Central memory CD8-positive, alpha-beta T cell (primary cell): ENCODE measurements at places on chromosomes 5 and 9.

GRCh38 chr9:97852399-97853055 is 499 bp upstream of the FOXE1 start:
- H3K4me1 ChIP-seq = peaks cover 14% of the 10 kb centered on the region
- no peak overlapping the region for H3K27ac ChIP-seq
- peaks cover 5% of the 10 kb centered on the region for H3K36me3 ChIP-seq

GRCh38 chr5:34001241-34001841 is 6.5 kb downstream of the AMACR start:
- H3K36me3 ChIP-seq = peaks cover 11% of the 10 kb centered on the region
- peaks cover 10% of the 10 kb centered on the region for H3K4me1 ChIP-seq
- no peak overlapping the region for H3K27ac ChIP-seq

GRCh38 chr5:7871653-7872052 is 2.7 kb downstream of the MTRR start:
- peaks cover 31% of the 10 kb centered on the region for H3K36me3 ChIP-seq
- H3K4me3 ChIP-seq = peak overlapping the region; percentile 92
- no peak for DNase-seq
- H3K4me1 ChIP-seq = peaks cover 70% of the 10 kb centered on the region
- H3K27ac ChIP-seq = peak overlapping the region; percentile 88

DNA sequence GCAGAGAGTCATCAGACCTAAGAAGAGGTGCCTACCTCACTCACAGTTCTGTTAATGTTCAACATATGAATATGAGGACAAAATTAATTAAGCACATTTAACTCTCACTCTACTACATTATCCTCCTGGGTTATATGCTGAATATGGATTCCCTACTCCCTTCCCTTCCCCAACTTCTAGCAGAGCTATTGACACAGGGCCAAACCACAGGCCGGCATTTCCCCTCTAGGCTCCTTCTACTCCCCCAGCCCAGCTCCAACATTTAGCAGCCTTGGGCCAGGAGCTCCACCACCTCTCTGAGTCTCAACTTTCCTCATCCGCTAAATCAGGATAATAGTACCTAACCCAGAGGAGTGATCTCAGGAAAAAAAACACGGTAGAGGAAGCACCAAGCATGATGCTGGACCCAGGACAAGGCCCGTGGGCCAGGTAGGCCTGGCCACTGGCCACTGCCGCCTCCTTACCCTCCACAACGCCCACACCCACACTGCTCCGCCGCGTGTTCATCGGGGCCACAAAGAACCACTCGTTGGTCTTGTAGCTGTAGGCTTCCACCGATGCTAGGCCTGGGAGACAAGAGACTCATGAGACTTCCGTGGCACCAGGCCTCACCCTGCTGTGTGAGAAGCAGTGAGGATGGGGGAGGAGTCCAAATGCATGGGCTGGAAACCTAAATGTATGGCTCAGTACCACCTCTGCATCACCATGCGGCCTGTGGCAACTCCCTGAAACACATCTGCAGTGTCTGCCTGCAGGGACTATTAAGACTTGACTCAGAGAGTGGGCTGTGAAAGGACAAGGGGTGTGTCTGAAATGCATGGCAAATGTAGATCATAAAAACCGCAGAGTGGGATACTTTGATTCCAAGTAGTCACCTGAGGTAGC is 98.8 kb downstream of the KLHL3 start:
- no peaks in the 10 kb centered on the region for H3K4me1 ChIP-seq
- H3K4me3 ChIP-seq = no peak overlapping the region
- peaks cover 3% of the 10 kb centered on the region for H3K36me3 ChIP-seq
- H3K27ac ChIP-seq = no peak overlapping the region
- no peak for DNase-seq

- DNase-seq = no peak
- no peaks in the 10 kb centered on the region for H3K27me3 ChIP-seq
- H3K4me3 ChIP-seq = no peak overlapping the region
- H3K27ac ChIP-seq = no peak overlapping the region
Measured at GRCh38 chr5:15285901-15286583, 213.9 kb upstream of the FBXL7 start.

- H3K36me3 ChIP-seq = no peaks in the 10 kb centered on the region
- H3K27me3 ChIP-seq = no peaks in the 10 kb centered on the region
- peaks cover 5% of the 10 kb centered on the region for H3K4me1 ChIP-seq
- DNase-seq = no peak
- H3K4me3 ChIP-seq = no peak overlapping the region
- no peak overlapping the region for H3K27ac ChIP-seq
Measured at GRCh38 chr5:126358525-126358924, 64.7 kb upstream of the GRAMD2B start.

GRCh38 chr5:148014276-148014675 is 49.5 kb upstream of the SPINK5 start:
- H3K4me1 ChIP-seq = no peaks in the 10 kb centered on the region
- no peak overlapping the region for H3K4me3 ChIP-seq
- no peaks in the 10 kb centered on the region for H3K27me3 ChIP-seq

GRCh38 chr9:122367065-122367464 is 3.8 kb upstream of the PTGS1 start:
- H3K36me3 ChIP-seq = no peaks in the 10 kb centered on the region
- H3K27me3 ChIP-seq = peaks cover 19% of the 10 kb centered on the region
- H3K27ac ChIP-seq = no peak overlapping the region
- H3K4me3 ChIP-seq = no peak overlapping the region
- peaks cover 7% of the 10 kb centered on the region for H3K4me1 ChIP-seq

DNA sequence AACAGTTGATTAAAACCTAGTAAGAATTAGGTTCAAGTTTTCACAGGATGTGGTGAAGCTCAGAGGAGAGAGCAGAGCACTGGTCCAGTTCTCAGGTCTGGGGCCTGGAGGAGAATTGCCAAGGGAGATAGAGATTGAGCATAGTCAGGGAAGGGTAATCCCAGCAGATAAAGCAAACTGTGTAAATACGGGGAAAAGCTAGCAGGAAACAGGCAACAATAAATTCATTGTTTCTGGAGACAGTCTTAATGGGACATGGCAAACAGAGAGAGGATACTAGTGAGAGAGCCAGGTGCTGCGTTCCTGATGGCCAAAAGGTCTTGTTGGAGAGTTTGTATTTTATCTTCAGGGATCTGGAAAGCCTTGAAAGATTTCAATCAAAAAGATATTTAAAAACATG is 333.0 kb downstream of the PDE4D start:
- H3K4me1 ChIP-seq = no peaks in the 10 kb centered on the region
- no peaks in the 10 kb centered on the region for H3K27me3 ChIP-seq
- H3K27ac ChIP-seq = no peak overlapping the region
- no peak for DNase-seq
- no peak overlapping the region for H3K4me3 ChIP-seq

DNA sequence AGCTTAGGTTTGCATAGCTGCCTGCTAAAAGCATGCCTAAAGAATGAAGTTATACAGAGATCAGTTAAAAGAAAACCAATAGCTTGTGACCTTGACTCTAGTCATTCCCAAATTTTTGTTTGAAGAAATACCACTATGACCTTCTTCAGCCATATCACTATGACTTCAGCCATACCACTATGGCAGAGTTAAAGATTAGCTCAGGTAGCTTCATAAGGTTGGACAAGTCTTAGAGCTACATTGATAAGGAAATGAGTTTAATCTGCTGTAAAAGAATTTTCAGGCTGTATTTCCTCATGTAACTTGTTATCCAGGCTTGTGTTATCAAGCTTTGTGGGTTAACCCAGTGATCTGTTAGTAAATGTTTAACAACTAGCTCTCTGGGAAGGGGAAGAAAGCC is 30.7 kb downstream of the C6 start:
- H3K36me3 ChIP-seq = no peaks in the 10 kb centered on the region
- no peaks in the 10 kb centered on the region for H3K4me1 ChIP-seq
- no peak for DNase-seq

GRCh38 chr9:6405371-6405770 is 7.6 kb upstream of the UHRF2 start:
- H3K27ac ChIP-seq = no peak overlapping the region
- H3K4me1 ChIP-seq = no peaks in the 10 kb centered on the region
- H3K36me3 ChIP-seq = no peaks in the 10 kb centered on the region

DNA sequence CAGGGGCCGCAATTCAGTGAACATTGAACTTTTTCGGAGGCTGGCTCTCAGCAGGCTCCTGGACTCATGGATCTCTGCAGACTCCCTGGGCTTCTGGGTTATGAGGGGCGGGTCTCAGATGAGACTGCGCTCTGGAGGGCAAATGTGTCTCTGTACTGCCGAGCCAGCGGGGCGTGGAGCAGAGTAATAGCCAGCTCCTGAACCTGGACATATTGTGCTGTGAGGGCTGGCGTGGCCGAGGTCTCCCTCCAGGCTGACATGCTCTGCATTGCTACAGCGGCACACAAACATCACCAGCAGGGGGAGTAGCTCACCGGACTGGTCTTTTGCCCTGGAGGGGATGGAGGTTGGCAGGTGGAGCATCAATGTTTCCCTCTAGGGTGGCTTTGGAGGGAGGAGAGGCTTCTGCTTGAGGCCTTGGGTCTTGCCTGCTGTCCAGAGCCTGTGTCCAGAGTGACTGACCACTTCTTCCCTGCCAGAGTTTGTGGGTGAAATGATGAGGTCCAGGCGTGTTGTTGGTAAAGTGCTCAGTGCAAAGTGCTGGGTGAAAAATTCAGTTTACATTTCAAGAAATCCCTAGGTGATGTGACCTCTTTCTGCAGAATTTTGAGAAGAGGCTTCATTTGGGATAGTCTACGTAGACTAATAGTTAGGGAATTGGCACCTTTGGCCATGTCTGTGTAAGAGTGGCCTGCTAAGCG is 10.9 kb upstream of the GADD45G start:
- H3K27me3 ChIP-seq = peaks cover 52% of the 10 kb centered on the region
- H3K27ac ChIP-seq = no peak overlapping the region
- H3K4me3 ChIP-seq = no peak overlapping the region
- no peaks in the 10 kb centered on the region for H3K36me3 ChIP-seq
- DNase-seq = no peak

DNA sequence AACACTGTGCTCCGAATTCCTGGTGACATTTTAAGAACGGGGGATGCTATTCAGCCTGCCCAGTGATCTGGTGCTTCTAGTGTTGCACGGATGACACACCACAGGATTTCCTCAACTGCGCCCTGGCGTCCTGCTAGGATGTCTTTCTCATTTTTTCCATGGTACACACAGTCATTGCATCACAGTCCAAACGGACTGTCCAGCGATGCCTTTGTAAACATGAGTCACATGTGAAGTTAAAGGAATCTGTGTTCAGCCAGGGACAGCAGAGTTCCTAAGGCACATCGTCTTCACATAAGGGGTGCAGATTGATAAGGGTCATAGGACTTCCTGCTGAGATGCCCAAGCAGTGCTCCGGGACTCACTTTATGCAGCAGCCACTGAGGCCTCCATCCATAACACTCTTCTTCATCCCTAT is 9.3 kb upstream of the PTPN3 start:
- no peak for DNase-seq
- no peaks in the 10 kb centered on the region for H3K4me1 ChIP-seq
- H3K36me3 ChIP-seq = no peaks in the 10 kb centered on the region
- peaks cover 9% of the 10 kb centered on the region for H3K27me3 ChIP-seq
- no peak overlapping the region for H3K4me3 ChIP-seq

- no peak overlapping the region for H3K4me3 ChIP-seq
- H3K27me3 ChIP-seq = no peaks in the 10 kb centered on the region
- H3K27ac ChIP-seq = no peak overlapping the region
- H3K4me1 ChIP-seq = peaks cover 9% of the 10 kb centered on the region
Measured at GRCh38 chr5:5454391-5454790, 31.9 kb downstream of the ICE1 start.

- H3K36me3 ChIP-seq = peaks cover 24% of the 10 kb centered on the region
- DNase-seq = no peak
- peak overlapping the region; percentile 60 for H3K4me3 ChIP-seq
- H3K4me1 ChIP-seq = peaks cover 75% of the 10 kb centered on the region
Measured at GRCh38 chr5:119367502-119368237, 11.9 kb downstream of the TNFAIP8 start.

- H3K27ac ChIP-seq = no peak overlapping the region
- H3K4me1 ChIP-seq = no peaks in the 10 kb centered on the region
- no peaks in the 10 kb centered on the region for H3K27me3 ChIP-seq
- no peak for DNase-seq
- H3K36me3 ChIP-seq = no peaks in the 10 kb centered on the region
- H3K4me3 ChIP-seq = no peak overlapping the region
Measured at GRCh38 chr5:156178117-156178516, 148.8 kb upstream of the SGCD start.

DNA sequence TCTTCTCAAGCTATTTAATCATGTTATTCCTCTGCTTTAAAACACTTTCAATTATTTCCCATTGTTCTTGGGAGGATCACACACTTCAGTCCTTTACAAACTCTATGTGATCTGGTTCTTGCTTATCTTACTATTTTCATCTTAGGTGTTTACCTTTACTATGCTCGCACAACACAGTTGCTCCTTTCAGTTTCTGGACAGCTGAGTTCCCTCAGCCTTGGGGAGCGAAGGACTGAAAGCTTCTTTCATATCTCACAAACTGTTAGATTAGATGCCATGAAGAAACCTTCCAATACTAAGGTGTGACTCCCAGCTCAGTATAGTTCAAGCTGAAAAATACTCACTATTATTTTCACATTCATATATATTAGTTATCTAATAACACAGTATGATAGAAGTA is 117.9 kb downstream of the CDC42SE2 start:
- DNase-seq = no peak
- peaks cover 78% of the 10 kb centered on the region for H3K4me1 ChIP-seq
- H3K27me3 ChIP-seq = no peaks in the 10 kb centered on the region
- peak overlapping the region; percentile 96 for H3K27ac ChIP-seq
- peak overlapping the region; percentile 66 for H3K4me3 ChIP-seq

DNA sequence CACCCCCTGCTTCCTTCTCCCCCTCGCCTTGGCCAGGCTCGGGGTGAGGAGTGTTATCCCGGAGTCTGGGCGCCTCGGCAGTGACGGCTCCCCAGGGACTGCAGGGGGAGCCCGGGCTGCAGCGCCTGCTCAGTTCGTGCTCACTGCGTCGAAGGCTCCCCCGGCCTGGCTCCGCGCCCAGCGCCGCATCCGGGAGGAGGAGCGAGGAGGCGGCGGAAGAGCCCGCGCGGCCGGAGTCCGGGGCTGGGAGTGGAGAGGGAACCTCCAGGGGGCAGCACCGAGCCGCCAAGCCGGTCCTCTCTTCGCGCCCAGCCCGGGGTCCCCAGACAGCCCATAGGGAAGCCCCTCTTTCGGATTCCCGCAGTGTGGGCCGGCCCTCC is 1.3 kb upstream of the EGR1 start:
- DNase-seq = peak; percentile 91
- peaks cover 21% of the 10 kb centered on the region for H3K36me3 ChIP-seq
- H3K27ac ChIP-seq = peak overlapping the region; percentile 95
- H3K27me3 ChIP-seq = no peaks in the 10 kb centered on the region
- peak overlapping the region; percentile 83 for H3K4me3 ChIP-seq
- H3K4me1 ChIP-seq = peaks cover 41% of the 10 kb centered on the region

- no peak overlapping the region for H3K27ac ChIP-seq
- no peak overlapping the region for H3K4me3 ChIP-seq
- H3K36me3 ChIP-seq = no peaks in the 10 kb centered on the region
- H3K4me1 ChIP-seq = no peaks in the 10 kb centered on the region
- DNase-seq = no peak
Measured at GRCh38 chr5:51657340-51658240, 274.3 kb downstream of the ISL1 start.

GRCh38 chr5:66741394-66741793 is 145.2 kb downstream of the MAST4 start:
- H3K4me3 ChIP-seq = no peak overlapping the region
- H3K27me3 ChIP-seq = peaks cover 86% of the 10 kb centered on the region
- H3K27ac ChIP-seq = no peak overlapping the region
- no peak for DNase-seq
